ENCODE measurements at places on chromosomes 1 and 21.

DNA sequence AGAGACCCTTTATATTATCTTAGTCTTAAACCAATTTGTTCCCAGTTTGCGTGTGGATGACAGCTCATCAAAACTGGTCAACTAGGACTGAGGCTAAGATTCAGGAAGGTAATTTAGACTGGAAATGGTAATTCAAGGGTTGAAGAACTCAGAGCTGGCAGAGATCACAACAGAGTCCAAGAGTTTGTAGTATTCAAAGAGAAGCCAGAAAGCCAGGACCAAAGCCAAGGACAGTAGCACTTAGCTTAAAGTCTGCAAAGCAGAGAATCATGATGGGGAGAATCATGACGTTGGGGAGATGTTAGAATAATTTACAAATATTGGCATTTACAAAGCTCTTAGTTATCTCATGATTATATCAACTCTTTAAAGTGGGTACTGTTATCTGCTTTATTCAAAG is 32.6 kb downstream of the RNF11 start:
- DNase-seq, result no peak

DNA sequence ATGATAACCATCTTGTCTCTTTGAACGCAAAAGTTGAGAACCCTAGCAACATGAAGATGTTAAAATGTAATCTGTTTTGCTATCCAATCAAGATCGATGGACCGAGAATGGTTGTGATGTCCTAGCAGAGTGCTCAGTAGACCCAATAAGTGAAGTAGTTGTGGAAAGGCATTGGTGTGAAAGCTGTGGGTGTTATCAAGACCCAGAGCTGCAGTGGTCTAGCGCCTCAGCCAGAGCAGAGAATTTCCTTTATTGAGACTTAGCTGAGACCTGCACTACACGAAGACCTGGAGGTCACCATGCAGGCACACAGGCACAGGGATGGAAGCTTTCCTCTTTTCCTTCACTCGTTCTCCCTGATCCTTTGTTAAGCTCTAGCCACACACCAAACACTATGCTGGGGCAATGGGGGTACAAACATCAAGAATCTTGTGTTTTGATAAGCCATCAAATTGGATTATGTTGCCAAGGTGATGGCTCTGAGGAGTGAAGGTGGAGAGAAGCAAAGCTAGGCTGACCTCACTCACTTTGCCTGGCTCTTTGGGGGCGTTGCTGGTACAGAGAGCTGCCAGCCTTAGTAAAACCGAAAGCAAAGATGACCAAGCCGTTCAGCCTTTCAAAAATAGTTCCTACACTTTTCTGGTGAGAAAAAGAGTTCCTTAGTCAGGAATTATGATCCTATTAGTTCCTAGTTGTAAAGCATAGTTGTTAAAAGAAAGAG is 24.1 kb downstream of the METTL13 start:
- DNase-seq, result no peak

GRCh38 chr1:172229942-172230341 is 190.5 kb upstream of the C1orf105 start:
- DNase-seq, result no peak

- DNase-seq, result peak; percentile 12
These were observed 69.0 kb downstream of the KCND3 start for GRCh38 chr1:111920221-111921024.

DNA sequence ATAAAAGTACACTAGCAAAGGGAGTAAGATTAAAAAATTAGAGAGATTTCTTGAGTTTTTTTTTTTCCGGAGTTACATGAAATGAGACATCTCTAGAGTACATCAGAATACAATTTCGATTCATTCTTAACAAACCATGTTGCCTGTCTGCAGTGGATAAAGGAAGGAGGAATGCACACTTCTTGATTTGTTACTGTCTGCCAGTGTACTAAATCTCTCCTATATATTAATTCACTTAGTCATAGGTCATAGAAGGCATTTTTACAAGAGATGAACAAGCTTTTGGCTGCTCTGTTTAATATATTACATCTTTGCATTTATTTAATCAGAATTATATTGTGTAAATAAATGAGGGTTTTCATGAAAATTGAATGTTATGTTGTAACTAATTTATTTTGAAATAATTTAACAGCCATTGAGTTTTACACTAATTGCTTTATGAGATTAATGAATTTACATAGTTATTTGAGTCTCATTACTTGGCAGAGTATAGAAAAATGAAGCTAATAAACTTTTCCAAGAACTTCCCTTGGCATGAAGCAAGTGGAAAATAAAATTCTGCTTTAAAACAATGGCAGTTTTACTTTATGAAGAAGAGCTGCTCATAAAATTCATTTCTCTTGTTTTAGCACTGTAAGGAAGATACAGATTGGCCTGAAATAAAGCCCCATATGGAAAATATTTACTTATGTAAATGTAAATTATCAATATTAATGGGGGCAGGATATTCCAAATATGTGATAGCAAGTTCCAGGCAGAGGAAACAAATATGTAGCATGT is 1284.7 kb downstream of the BRINP3 start:
- no peak for DNase-seq

All from AG04449 (cell line).